ENCODE measurements at places on chromosomes 6 and 20.

GRCh38 chr20:9495701-9496100 lies 18.7 kb upstream of the LAMP5 start:
- no peak for DNase-seq

DNA sequence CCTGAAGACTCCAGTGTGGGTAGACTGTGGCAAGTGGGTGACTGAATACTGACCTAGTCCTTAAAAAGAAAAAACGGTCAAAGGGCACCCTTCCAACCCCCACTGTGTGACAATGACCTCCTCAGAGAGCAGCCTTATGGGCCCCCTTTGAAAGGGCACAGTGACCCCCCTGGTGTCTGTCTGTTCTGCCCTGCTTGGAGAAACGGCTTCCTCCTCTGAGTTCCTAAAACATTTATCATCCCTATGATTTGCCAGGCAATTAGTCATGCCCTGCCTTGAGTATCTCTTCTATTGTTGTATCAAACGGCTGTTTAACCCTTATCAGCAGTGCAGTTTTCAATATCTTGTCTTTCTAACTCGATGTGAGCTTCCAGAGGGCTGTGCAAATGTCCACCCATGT lies 21.0 kb upstream of the STX16 start:
- no peak for DNase-seq

DNA sequence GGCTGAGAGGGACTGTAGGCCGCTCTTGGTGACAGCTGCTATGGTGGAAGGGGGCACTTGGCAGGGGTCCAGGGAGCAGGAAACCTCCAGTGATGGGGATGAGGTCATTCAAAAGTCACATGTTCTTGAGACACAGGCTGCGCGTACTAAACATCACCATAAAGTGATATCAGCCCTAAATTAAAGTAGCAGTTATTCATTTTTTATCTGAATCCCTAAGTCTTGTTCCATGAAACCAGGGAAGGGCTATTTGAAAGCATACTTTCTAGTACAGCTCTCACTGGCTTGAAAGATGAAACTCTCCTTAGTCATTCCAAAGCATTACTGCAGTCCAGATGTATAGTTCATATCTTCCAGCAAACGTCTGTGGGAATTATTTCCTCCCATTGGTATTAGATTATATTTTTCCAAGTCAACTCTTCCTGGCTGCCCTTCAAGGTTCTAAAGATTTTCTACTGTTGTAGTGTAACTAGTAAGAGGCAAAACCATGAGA lies 373.1 kb downstream of the CD109 start:
- no peak for DNase-seq

DNA sequence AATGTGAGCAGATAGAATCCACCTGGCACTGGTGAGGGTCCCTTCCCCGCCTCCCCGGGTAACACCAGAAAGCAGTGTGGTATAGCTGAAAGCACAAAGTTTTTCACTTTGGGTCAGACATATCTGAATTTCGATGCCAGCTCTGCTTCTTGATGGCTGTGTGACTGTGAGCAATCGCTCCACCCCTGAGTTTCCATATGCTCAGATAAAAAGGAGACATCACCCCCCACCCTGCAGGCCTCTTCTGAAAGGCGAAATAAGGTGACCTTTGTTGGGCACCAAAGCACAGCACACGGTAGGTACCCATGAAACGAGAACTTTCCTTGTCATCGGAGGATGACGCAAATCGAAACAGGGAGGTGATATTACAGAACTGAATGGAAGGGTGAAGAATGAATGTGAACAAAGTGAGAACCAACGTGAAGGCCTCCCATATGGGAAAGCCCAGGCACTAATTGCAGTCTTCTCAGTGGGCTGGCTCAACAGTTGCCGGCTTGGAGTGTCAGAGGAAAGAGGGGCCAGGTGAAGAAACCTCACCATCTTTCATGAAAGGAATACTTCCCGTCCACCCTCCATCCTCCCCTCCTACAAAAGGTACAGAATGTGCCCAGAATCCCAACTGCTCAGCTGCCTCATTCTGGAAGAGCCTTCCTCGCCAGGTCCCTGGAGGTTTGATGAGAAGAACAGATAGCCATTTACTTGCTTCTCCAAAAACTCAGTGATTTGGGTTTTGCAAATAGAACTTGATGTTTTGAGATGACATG lies 61.8 kb downstream of the NFATC2 start:
- no peak for DNase-seq

- DNase-seq, result no peak
These were observed 241.6 kb downstream of the PHACTR1 start for GRCh38 chr6:12958052-12958706.

- peak; percentile 80 for DNase-seq
These were observed 31.1 kb downstream of the NCOA7 start for GRCh38 chr6:125821825-125822281.

DNA sequence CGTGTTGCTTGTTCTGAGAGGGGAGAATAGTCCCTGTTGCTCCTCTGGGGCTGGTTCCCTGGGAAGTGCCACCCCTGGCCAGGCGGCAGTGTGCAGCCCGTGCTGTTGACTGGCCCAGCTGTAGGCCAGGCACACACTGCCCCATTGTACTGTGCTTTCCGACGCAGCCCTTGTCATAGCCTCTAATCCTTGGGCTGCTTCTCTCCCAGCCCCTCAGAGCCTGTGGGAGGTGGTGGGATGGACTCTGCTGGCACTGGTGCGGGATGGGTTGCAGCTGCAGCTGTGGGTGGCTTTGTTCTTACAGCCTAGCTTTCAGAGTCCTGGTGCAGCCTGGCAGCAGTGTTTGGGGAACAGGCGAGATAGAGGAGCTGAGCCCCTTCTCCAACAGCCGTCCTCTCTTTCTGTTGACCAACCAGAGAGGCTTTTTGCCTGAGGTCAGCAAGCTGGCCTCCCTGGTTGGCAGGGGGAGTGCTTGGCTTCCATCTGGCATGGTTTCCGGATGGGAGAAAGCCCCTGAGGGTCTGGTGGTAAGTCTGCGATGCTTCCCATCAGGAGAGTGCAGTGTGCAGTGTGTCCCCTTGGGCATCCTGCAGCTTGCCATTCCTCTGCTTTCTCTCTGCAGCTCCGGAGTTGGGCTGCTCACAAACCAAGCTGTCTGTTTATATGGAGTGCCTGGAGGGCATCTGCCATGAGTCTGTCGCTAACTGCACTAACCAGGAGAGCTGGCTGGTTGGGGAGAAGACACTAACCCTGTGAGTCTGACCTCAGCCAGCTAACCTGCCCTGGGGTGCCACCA lies 12.1 kb downstream of the TJAP1 start:
- no peak for DNase-seq

DNA sequence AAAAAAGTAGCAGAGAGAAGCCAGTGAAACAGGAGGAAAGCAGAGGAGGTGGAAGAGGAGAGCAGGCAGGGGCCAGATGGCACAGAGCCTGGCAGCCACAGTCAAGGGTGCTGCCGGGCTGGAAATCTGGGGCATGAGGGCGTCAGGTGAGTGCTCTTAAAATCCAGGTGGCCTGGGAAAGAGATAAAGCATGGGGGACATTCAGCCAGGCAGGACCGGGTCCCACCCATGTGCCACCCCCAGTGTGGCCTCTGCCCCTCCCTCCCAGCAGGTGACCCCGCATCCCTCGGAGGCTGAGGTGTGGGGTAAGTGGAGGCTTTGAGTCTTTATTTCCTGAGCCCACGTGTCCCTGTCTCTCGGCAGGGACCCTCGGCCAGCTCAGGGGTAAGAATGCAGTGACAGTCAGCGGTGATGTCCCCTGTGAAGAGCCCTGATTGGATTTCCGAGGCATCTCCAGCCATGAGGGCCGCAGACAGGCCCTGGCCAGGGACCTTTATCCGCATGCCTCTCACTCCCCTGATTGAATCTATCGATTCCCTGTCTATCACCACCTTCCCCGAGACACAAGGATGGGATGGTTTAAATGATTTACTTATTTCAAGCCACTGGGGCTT lies 33.8 kb upstream of the SULF2 start:
- no peak for DNase-seq

DNA sequence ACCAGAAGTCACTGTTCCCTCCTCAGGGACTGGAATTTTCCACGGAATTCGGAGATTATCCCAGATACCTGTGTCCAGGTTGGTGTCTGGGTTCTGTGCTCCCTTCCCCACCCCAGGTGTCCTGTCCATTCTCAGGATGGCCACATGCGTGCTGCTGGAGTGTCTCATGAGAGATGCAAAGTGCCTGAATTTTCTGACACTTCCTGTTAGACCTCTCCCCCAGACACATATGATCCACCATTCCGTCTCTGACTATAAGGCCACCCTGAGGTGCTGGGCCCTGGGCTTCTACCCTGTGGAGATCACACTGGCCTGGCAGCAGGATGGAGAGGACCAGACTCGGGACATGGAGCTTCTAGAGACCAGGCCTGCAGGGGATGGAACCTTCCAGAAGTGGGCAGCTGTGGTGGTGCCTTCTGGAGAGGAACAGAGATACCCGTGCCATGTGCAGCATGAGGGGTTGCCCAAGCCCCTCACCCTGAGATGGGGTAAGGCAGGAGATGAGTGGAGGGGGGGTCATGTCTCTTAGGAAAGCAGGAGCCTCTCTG lies 14.4 kb upstream of the HLA-A start:
- DNase-seq, result no peak

DNA sequence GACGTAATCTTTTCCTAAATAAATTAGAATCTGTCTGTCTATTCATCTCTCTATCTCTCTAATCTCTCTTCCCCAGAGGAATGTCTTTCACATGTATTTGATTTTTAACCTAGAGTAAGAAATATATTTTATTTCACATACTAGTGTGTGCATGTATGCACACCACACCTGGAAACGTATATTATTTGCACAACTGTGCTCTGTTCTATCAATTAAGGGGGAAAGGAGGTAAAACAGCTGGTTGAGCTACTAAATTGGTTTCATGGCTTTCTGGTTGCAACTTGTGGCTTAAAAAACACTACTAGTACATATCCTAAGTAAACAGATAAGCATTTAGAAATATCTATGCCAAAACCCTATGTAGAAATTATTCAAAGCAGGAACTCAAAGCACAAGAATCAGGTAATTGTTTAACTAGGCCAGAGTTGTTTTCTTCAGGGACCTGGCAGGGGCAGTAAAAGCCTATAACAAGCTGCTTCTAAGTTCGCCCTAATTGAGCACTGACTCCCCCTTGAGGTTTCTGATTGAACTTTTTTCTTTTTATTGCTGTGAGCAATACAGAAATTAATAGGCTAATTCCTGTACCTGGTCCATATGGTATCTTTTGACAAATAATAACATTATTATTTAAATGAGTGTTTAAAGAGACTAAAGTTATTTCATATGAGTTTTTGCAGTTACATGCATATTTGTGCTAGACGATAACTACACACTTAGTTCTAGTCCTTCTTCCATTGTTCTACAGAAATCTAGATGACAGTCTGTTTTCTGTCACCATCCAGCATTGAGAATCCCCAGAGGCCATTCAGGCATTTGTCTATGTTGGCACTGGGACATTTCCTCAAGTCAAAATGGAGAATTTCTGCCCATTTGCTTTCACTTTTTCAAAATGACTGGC lies 88.6 kb downstream of the MCHR2 start:
- peak; percentile 41 for DNase-seq

GRCh38 chr6:145863988-145864616 lies 49.5 kb upstream of the FBXO30 start:
- no peak for DNase-seq

DNA sequence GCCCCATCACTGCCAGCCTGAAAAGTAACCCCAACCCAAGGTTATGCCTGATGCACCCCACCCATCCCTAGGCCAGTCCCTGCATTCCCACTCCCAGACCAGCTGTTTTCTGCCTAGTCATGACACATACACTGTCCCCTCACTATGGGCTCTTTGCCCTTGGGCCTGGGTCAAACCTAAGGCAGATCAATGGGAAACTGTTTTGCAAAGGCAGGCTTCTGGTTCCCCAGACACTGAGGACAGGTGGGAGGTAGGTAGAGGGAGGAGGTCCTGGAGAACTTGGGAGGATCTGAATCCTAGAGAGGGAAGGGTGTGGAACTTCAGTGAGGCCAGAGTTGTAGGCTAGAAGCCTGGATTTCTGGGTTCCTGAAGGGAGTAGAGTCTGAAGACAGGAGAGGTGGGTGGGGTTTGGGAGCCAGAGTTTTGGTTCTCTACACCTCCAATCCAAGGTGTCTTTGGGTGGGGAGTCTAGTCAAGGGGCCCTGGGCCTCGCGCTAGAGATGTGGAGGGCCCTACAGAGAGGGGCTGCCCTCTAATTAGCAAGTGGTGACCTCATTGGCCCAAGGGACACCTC lies 2.0 kb downstream of the CLIC1 start:
- no peak for DNase-seq

DNA sequence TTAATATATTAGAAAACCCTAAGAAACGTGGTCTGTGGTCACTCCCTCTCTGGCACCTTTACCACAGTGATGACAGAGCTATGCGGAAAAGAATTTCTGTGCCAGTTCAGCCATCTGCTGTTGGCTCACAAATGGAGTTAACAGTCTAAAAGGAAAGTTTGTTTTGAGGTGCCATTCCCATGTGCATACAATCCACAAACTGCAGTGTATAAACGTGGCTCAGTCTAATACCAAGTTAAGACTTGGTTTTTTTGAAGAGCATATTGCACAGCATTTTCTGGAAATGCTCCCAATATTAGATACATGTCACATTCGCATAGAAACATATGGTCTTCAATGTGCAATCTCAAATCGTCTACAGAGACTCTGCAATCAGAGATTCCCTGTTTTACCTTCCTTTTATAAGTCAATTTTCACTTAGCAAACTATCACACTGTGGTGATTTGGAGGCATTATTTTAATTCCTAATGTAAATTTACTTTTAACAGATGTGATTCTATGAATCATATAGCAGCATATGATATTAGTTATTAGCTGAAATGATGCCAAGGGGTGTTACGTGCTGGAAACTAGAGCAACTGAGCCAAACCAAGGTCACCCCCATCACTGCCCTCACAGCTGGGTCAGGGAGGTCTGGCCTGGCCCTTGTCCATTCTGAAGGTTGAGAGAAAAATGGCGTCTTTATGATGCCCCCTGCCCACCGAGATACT lies 383.5 kb downstream of the PRKN start:
- DNase-seq, result no peak

DNA sequence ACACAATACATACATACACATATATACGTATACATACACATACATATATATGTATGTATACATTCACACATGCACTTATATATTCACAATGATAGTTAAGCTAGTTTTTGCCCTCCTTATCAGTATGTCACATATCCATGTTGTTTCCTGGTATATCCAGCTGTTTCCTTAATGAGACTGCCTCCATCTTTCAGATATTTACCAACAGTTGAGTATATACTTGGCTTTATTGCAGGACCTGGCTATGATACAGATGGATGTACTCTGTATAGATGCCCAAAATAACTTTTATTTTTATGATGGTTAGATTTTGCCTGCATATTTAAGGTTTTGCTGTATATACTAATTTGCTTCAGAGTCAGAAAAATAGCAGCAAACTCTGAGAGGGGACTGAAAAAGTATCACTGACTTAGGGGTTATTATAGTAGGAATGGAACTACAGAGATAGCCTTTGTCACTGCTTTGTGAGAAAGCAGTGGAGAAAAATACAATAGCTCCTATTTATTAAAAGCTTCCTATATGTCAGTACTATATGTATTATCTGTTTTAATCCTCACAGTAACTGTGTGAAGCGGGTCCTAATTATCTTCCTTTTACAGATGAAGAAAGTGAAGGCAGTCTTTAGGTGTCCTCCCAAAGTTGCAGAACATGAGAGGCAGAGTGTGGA lies 35.5 kb downstream of the CARMIL1 start:
- DNase-seq, result no peak

All from NCI-H2029 (cell line).